ENCODE measurements at places on chromosomes 5 and 9. TPM values are rescaled to one million over a fixed set of nuclear protein-coding genes. Genes with fewer than 3 reads are reported as not detected.
A peak's percentile ranks its signal among the peaks of the same experiment; 100 is the strongest.

GRCh38 chr9:137786511-137786920 is 91.1 kb upstream of the CACNA1B start:
- DNase-seq, result no peak

Gene SERF1A
- total RNA-seq, result 9.6 TPM

GRCh38 chr9:96344458-96345180 is 38.9 kb downstream of the SLC35D2 start:
- peak; percentile 19 for DNase-seq

Gene PRR16
- 15.3 TPM for total RNA-seq

Gene PLCXD3
- 73.1 TPM for total RNA-seq

All from left ventricle myocardium inferior (tissue), 1 donor.